Tibial nerve (tissue), 4 donors: ENCODE measurements at places on chromosomes 4 and X.

DNA sequence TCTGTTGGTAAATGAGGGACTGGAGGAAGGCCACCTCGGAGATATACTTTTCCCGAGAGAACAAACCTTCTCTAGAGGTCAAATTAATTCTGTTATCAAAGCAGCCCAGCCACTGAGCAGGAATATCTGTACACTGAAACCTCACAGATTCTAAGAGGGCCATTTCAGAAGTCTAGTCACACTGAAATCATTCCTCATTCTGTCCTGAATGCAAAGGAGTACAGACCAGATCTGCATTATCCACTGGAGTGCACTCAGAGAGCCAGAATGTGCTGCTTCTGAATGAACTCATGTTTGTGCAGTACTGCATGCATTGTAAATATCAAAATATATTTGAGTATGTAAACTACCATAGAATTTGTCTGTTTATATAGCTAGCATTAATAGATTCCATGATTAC is 278.3 kb upstream of the FSTL5 start:
- no peak overlapping the region for H3K27ac ChIP-seq
- H3K4me1 ChIP-seq: no peaks in the 10 kb centered on the region
- no peak for DNase-seq
- no peaks in the 10 kb centered on the region for H3K27me3 ChIP-seq
- H3K36me3 ChIP-seq: no peaks in the 10 kb centered on the region

- H3K27me3 ChIP-seq: no peaks in the 10 kb centered on the region
- no peak overlapping the region for H3K27ac ChIP-seq
- H3K4me1 ChIP-seq: no peaks in the 10 kb centered on the region
- DNase-seq: no peak
- H3K36me3 ChIP-seq: no peaks in the 10 kb centered on the region
- no peak overlapping the region for H3K4me3 ChIP-seq
These were observed 27.6 kb upstream of the CFAP299 start for GRCh38 chr4:80307774-80308465.

- H3K27me3 ChIP-seq: no peaks in the 10 kb centered on the region
- no peaks in the 10 kb centered on the region for H3K4me1 ChIP-seq
- DNase-seq: no peak
- H3K4me3 ChIP-seq: no peak overlapping the region
- H3K27ac ChIP-seq: no peak overlapping the region
- H3K36me3 ChIP-seq: no peaks in the 10 kb centered on the region
These were observed 655.0 kb downstream of the RPA4 start for GRCh38 chrX:97538745-97539144.

GRCh38 chr4:91064157-91064853 is 937.1 kb downstream of the CCSER1 start:
- no peaks in the 10 kb centered on the region for H3K27me3 ChIP-seq
- DNase-seq: no peak
